Activated gamma-delta T cell treated with Interleukin-2 at 50 U/mL for 16 hours (primary cell): ENCODE measurements at places on chromosomes 1 and 21.

DNA sequence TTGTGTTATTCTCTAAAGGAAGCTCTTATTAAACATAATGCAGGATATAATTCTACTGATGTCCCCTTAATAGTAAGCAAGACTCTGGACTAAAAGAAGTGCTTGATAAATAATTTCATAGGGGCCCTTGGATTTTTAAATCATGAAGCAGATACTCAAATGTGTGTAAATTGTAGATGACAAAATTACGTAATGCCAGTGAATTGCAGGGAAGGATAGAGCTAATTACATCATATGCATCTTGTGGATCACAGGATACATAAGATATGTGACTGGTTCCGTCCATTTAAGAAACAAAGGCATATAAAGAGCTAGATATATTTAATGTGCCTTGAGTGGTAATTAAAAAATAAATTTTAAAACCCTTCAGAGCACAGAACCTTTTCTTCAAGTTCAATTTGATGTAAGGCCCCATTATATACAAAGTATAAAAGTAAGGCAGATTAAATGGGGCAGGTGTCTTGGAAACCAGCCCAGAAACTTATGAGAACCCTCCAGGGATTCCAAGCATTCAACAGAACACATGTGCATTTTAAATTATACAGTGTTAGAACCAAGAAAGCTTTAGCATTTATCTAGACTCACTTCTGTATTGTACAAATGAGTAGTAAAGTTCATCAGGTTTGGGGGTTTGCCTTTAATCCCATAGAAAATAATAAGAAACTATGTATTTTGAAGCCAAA is 190.4 kb downstream of the NCAM2 start:
- DNase-seq, result no peak

- no peak for DNase-seq
These were observed 86.4 kb downstream of the PLXNA2 start for GRCh38 chr1:208157769-208158168.

GRCh38 chr1:29256394-29256793 is 20.1 kb downstream of the PTPRU start:
- DNase-seq, result no peak

- no peak for DNase-seq
These were observed 636 bp upstream of the YRDC start for GRCh38 chr1:37808369-37809319.

DNA sequence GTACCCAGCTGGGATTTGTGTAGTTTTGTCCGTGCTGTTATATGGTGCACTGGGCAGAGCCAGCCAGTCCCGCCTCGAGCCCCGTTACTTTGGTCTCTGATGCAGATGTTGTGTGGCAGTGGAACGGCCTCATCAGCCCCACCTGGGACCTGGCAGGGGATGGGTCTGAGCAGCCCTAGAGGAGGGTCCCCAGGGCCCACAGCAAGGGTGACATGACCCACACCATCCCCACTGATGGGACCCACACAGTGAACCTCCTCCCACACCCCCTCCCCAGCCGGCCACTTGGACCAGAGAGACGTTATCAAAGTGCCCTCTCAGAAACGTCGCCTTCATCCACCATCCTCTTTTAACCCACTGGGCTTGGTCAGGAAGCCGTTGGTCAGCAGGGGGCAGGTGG is 42.0 kb upstream of the PCBP3 start:
- DNase-seq, result no peak

- no peak for DNase-seq
These were observed 34.7 kb downstream of the CELF3 start for GRCh38 chr1:151681923-151682322.

GRCh38 chr1:9373619-9374018 is 80.9 kb downstream of the SPSB1 start:
- DNase-seq, result no peak

DNA sequence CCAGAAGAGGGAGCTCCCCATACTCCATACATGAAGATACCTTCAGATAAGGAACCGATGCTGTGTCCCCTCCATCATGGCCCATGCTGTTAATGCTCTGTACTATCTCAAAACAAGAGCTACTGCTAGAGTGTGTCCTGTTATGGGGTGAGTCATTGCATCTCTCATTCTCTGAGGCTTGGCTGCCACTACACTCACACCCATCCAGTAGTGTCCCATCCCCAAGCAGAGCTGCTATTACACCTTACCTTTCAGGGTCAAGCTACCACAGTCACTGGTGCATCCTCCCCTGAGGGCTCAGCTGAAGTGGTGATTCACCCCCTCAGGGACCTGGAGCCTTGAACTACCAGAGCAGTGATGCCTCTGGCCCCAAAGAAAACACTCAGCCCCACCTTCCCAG is 198.5 kb downstream of the PLA2G4A start:
- DNase-seq, result no peak

DNA sequence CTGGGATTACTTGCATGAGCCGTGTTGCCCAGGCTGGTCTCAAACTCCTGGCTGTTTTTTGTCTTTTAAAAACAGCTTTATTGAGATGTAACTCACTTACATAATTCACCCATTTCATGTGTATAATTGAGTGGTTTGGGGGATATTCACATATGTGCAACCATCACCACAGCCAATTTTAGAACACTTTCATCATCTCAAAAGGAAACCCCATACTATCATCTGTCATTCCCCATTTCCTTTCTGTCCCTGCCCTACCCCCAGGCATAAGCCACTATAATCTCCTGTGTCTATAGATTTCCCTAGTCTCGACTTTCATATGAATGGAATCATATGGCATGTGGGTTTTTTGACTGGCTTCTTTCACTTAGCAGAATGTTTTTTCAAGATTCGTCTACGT is 43.3 kb downstream of the GPR137B start:
- no peak for DNase-seq
